ENCODE measurements at places on chromosomes 7 and 10. TPM values are rescaled to one million over a fixed set of nuclear protein-coding genes. Genes with fewer than 3 reads are reported as not detected.

DNA sequence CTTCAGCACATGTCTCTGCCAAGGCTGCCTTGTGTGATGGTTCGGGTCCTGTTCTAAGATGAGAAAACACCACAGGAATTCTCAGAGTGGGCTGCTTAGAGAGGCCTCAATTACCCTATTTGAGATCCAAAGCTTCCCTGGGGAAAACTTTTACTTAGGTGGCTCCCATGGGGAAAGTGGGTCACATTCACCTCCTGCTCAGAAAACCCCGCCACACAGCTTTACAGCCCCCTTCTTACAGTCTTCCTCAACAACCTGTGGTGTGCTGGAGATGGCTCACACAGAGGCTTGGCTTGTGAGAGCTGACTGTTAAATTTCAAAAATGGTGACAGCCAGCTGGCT, 36.6 kb upstream of the KCNIP2 start:
- no peak for DNase-seq

OR2A5 gene
- polyA plus RNA-seq: 0.11 TPM

- no peak for DNase-seq
These were observed 196.0 kb downstream of the ELAPOR2 start for GRCh38 chr7:86863452-86863851.

DNA sequence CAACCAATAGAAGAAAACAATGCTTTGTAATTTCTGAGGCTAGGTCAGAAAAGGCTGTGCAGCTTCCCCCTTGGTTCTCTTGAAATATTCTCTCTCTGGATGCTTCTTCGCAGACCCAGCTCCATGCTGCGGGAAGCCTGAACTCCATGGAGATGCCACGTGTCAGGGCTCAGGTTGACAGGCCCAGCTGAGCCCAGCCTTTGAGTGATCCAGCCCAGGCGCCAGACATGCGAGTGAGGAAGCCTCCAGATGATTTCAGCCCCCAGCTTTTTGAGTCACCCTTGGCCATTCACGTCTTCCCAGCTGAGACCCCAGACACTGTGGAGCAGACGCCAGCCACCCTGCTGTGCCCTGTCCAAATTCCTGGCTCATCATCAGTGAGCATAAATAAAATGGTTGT, 378.4 kb upstream of the NRP1 start:
- no peak for DNase-seq

KCNMA1 gene
- 4.2 TPM for polyA plus RNA-seq

- DNase-seq: no peak
These were observed 50.7 kb downstream of the SYPL1 start for GRCh38 chr7:106061301-106061979.

GRCh38 chr7:2794836-2795636, 49.1 kb downstream of the GNA12 start:
- no peak for DNase-seq

DNA sequence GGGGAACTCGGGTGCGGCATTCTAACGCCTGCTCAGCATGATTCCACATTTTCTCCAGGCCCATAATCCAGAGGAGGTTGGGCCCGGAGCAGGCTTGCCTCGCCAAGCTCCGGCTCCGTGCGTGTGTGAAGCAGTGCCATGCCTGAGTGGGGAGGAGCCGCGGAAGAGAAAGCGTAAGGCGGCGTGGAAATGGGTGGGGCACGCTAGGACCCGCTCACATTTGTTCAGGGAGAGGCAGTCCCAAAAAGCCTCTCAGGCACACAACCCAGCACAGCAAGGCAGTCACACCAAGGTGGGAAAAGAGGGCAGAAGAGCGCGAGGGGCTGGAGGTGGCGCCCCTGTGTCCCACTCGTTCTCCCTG, 695 bp upstream of the VDAC2 start:
- DNase-seq: peak; percentile 78

- no peak for DNase-seq
These were observed 34.1 kb upstream of the PDCD4 start for GRCh38 chr10:110837418-110838171.

Measured in right lung (tissue), 10 donors.